ENCODE measurements at places on chromosomes 7 and 10.

- H3K4me3 ChIP-seq: no peak overlapping the region
- peak; percentile 83 for DNase-seq
- no peaks in the 10 kb centered on the region for H3K36me3 ChIP-seq
- no peak overlapping the region for H3K27ac ChIP-seq
Measured at GRCh38 chr7:67625257-67625737, 628.7 kb downstream of the TYW1 start.

DNA sequence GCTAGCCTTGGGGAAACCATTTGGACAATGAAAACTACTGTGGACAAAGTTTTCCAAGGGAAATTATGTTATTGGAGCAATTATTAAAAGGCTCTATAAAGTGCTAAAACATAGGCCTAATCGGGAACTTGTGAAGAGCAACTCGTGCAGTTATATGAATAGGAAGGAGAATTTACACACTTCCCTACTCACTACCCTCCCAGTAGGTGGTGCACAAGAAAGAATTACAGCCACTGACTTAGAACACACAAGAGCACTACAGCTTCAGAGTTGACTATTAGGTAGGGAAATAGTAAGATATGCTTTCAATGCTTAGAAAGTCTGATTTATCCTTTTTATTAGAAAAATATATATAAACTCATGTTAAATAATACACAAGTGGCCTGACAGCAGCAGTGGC, 47.2 kb downstream of the GSAP start:
- H3K4me3 ChIP-seq: no peak overlapping the region
- no peaks in the 10 kb centered on the region for H3K4me1 ChIP-seq
- DNase-seq: no peak
- no peaks in the 10 kb centered on the region for H3K36me3 ChIP-seq
- H3K27me3 ChIP-seq: no peaks in the 10 kb centered on the region
- no peak overlapping the region for H3K27ac ChIP-seq

GRCh38 chr7:108071551-108071950, 58.6 kb downstream of the LAMB4 start:
- no peak overlapping the region for H3K4me3 ChIP-seq
- no peaks in the 10 kb centered on the region for H3K27me3 ChIP-seq
- no peak for DNase-seq
- H3K27ac ChIP-seq: no peak overlapping the region

GRCh38 chr7:135150072-135150782, 2.4 kb downstream of the TMEM140 start:
- H3K36me3 ChIP-seq: no peaks in the 10 kb centered on the region
- H3K27ac ChIP-seq: no peak overlapping the region
- no peaks in the 10 kb centered on the region for H3K4me1 ChIP-seq

DNA sequence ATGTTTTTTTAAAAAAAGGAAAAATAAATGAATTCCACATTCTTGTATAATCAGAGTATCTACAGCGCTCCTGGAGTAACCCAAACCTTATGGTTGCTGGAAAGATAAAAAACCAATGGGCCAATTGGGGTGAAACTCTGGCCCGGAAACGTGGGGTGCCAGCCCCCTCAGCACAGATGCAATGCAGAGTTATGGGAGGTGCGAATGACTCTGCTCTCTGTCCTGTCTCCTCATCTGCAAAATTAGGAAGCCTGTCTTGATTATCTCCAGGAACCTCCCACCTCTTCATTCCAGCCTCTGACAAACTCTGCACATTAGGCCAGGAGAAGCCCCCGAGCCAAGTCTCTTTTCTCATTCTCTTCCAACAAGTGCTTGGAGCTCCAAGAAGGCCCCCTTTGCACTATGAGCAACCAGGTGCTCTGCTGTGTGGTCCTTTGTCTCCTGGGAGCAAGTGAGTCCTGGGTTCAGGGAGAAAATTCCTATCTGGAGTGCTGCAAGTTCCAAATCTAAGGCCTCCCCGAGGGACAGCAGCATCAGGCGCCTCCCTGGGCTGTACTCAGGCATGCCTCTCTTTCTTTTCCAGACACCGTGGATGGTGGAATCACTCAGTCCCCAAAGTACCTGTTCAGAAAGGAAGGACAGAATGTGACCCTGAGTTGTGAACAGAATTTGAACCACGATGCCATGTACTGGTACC, 130.5 kb upstream of the PRSS1 start:
- no peaks in the 10 kb centered on the region for H3K36me3 ChIP-seq
- no peaks in the 10 kb centered on the region for H3K27me3 ChIP-seq
- H3K4me3 ChIP-seq: no peak overlapping the region
- peaks cover 2% of the 10 kb centered on the region for H3K4me1 ChIP-seq

DNA sequence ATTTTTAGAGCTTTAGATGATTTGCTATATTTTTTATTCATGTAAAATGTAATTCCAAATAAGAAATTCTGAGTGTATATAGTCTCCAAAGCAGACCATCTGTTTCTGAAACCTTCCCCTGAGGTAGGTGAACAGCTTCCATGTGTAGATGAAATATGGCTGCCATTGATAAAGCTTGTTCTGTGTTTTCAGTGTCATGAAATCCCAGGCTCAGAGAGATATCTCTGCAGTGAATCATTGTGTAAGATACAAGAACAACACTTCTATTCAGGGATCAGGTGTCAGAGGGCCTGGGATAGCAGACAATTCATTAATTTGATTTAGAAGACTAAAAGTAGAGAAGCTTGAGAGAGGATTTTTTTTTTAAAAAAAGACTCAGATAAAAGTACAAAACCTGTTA, 29.1 kb downstream of the ACTA2 start:
- H3K27me3 ChIP-seq: no peaks in the 10 kb centered on the region
- DNase-seq: no peak
- no peak overlapping the region for H3K27ac ChIP-seq
- no peaks in the 10 kb centered on the region for H3K36me3 ChIP-seq
- no peaks in the 10 kb centered on the region for H3K4me1 ChIP-seq
- no peak overlapping the region for H3K4me3 ChIP-seq
